ENCODE measurements at places on chromosomes 5 and 9.

DNA sequence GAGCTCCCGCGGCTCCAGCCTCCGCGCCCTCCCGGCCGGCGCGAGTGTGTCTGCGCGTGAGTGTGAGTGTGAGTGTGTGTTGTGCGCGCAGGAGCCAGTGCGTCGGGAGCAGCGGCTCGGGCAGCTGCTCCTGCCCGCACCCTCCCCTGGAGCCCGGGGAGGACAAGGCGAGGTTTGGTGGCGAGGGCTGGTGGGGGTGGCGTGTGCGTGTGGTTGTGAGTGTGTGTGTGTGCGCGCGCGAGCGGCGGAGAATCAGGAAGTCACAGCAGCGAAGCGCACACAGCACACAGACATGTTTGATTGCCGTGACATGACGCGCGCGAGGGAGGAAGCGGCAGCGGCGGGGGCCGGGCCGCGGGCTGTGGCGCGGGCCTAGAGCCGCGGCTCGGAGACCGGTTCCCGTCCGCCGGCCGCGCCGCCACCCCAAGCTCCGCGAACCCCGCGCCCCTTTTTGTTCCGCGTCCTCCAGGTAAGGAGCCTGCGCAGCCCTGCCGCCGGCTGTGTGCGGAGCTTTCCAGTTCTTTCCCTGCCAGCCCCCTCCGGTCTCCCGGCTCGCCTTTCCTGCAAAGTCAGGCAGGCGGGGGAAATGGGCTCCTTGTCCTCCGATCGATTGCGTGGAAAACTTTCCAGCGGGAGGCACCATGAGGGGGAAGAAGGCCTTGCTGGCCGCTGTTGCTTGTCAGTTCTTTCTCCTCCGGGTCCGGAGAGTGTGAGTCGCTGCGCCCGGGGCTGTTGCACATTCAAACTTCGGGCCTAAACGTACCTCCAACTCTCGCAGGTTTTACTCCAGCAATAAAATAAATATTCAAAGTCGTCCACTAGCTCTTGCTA, 2.4 kb downstream of the SMARCA2 start:
- peak; percentile 90 for DNase-seq

GRCh38 chr9:5721279-5722087, 92.6 kb downstream of the RIC1 start:
- DNase-seq: no peak

DNA sequence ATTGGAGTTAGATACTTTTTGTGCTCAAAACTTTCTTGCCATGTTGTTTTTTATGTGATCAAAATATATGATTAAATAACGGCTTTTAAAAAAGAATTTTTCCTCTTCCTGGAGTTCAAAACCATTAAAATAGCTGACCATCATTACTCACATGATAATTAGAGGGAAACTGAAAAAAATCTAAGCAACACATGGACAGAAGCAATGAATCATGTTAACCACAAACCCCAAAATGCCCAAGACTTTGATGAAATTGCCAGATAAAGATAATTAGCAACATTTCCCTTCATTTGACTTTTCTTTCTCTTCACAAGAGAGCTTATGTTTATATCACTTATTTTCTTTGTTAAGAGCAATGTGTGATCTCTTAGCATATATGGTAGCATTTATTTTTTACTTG, 1294.2 kb downstream of the EFNA5 start:
- no peak for DNase-seq

GRCh38 chr9:78574354-78575045, 277.6 kb downstream of the PSAT1 start:
- DNase-seq: no peak

GRCh38 chr5:81172710-81173109, 60.4 kb upstream of the CKMT2 start:
- DNase-seq: no peak

DNA sequence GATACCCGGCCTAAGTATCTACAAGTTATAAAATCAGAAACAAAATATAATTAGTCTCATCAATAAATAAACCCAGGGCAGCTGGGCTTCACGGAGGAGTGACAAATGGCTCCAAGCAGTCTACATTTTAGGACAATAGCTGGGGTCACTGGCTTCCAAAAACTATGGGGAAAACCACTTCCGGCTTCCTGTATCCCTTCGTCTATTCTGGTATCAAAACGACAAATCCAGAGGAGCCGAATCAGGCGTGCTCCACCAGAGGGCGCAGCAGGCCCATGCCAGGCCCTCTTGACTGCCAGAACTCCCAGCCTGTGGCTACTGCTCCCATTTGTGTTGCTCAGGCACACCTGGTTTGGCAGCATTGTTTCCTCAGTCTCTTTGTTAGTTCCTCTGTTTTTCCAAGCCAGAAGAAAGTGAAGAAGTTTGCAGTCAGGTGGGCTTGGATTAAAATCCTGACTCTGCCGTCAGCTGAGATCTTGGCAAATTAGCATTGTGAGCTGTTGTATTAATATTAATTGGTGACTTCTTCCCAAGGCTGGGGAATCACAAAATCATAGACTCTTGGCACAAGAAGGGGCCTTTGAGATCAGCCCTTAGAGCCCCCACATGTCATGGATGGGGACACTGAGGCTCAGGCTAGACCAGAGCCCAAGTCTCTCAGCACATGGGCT, 11.6 kb upstream of the RAB14 start:
- peak; percentile 68 for DNase-seq

- DNase-seq: no peak
Observed at GRCh38 chr9:134605966-134606357, 35.6 kb upstream of the COL5A1 start.

GRCh38 chr9:105890046-105890822, 195.9 kb downstream of the TMEM38B start:
- DNase-seq: no peak

DNA sequence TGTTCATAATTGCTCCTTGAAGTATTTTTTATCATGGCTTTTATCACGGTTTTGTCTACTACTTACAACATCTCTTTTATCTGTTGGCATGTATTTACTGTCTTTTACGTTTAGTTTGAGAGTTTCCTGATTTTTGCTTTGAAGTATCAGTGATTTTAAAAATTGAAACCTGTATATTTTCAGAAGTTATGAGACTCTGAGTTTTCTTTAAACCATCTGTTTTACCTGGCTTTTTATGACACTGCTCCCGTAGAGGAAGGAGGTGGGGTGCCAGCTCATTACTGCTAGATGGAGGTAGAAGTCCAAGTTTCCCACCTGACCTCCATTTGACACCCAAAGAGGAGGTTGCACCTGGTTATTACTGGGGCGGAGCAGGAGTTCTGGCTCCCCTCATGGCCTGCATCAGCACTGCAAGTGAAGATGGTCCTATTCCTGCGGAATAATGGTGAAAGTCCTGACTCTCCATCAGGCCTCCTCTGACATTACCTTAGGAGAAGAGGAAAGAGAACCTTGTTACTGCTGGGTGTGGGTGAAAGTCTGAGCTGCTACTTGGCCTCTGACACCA, 10.0 kb upstream of the ZNF131 start:
- DNase-seq: peak; percentile 51

GRCh38 chr9:107484117-107484723, 5.3 kb downstream of the KLF4 start:
- peak; percentile 25 for DNase-seq

DNA sequence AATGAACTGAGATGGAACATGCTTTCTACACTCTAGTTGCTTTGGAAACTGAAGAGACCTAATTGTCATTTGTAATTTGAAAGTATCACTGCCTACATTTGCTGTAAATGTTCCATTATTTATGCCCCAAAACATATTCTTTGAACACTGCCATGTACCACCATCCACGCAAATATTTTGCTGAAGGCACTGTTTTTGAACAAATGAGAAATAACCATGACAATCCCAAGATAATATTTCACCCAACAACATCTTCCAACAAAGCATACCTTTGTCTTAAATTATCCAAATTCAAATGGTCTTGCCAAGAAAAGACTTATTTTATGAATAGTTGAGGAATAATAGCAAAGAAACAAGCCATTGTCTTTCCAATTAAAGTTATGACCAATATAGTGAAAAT, 356.2 kb downstream of the SEMA5A start:
- no peak for DNase-seq

GRCh38 chr5:156920042-156920860, 42.8 kb downstream of the TIMD4 start:
- peak; percentile 40 for DNase-seq

GRCh38 chr5:136622747-136623146, 257.4 kb upstream of the TRPC7 start:
- no peak for DNase-seq

- no peak for DNase-seq
Observed at GRCh38 chr9:106478727-106479126, 384.2 kb upstream of the ZNF462 start.

- DNase-seq: no peak
Observed at GRCh38 chr5:10712574-10713366, 48.3 kb downstream of the DAP start.

DNA sequence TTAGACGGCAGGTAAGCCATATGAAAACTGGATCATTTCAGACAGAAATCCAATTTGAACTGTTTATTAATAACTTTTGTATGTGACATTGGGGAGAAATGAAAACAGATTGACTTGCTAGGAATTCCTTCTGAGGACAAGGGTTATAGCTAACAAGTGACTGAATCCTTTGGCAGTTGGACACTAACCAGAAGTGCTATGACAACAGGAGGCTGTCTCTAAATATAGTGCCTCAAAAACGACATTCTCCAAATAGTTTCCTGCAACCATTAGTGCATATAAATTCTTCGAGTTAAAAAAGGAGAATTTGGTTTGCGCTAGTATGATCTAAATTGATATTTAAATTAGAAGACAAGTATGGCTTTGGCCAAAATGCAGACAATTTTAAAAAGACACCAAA, 338.6 kb downstream of the PTPRD start:
- DNase-seq: no peak

DNA sequence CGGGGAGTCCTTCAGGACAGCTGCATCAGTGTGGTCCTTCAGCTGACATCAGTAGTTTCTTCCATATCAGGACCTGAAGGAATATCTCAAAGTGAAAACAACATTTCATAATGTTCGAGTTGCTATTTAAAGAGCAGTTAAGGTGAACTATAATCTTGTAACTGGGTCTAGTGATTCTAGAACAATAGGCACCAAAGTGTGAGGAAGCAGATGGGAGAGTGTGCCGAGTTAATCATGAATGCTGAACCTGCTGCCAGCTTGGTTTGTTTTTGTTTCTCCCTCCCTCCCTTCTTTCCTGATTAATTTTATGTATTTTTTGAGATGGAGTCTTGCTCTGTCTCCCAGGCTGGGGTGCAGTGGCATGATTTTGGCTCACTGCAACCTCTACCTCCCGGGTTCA, 3.6 kb upstream of the PTGR1 start:
- no peak for DNase-seq

GRCh38 chr9:128072144-128073021, 4.4 kb downstream of the SLC25A25 start:
- peak; percentile 79 for DNase-seq

DNA sequence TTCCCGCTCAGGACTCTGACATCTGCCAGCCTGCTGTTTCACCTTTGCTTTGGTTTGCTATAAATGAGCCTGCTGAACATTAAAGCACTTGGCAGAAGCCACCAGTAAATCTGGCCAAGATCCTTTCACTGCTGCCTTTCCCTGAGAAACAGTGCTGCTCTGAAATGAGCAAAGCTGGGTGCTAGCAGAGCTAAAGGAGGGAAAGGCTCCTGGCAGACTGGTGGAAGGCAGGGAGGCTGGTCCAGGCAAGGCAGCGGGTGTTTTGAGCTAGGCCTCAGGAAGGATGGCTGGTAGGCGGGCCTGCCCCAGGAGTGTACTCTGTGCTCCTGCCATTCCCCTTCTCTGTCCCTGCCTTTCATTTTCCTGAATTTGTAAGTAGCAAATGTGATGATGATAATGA, 52.5 kb upstream of the PTGS1 start:
- DNase-seq: no peak
